ENCODE measurements at places on chromosomes 12 and 14.

DNA sequence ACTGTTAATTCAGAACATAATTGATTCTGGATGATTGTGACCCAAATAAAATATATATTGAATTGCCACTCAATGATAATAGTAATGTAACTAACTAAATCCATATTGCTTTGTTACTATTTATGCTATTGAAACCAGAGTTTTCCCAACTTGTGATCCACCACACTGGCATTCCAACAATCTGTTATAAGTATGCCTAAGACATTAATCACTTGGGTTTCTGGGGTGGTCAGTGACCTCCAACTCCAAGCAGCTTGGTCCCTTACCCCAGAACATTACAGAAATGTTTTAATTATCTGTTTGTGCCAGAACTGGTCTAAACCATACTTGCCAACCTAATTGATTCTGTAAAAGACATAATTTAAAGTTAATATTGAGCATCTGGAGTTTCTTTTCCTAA lies 14.6 kb downstream of the CAPS2 start:
- DNase-seq = no peak

GRCh38 chr14:75042035-75042434 lies 9.2 kb downstream of the MLH3 start:
- no peak for DNase-seq

GRCh38 chr12:108033090-108033489 lies 96.0 kb upstream of the WSCD2 start:
- no peak for DNase-seq

- DNase-seq = peak; percentile 77
These were observed 5.1 kb downstream of the E2F7 start for GRCh38 chr12:77060136-77060882.

DNA sequence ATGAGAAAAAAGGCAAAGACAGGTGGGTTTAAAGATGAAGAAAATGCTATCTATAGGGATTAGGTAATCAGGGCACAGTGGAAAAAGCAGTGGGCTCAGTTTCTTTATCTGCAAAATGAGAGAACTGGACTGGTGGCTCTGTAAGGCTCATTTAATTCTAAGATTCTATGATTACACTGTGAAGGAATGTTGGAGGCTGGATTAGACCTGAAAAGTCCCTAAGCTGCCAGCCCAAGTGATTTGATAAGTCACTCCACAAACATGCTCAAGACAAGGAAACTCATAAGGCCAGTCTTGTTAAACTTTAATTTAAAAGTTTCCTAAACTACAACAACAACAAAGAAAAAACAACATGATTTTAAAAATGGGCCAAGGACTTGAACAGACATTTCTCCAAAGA lies 75.1 kb downstream of the DCAF5 start:
- no peak for DNase-seq

DNA sequence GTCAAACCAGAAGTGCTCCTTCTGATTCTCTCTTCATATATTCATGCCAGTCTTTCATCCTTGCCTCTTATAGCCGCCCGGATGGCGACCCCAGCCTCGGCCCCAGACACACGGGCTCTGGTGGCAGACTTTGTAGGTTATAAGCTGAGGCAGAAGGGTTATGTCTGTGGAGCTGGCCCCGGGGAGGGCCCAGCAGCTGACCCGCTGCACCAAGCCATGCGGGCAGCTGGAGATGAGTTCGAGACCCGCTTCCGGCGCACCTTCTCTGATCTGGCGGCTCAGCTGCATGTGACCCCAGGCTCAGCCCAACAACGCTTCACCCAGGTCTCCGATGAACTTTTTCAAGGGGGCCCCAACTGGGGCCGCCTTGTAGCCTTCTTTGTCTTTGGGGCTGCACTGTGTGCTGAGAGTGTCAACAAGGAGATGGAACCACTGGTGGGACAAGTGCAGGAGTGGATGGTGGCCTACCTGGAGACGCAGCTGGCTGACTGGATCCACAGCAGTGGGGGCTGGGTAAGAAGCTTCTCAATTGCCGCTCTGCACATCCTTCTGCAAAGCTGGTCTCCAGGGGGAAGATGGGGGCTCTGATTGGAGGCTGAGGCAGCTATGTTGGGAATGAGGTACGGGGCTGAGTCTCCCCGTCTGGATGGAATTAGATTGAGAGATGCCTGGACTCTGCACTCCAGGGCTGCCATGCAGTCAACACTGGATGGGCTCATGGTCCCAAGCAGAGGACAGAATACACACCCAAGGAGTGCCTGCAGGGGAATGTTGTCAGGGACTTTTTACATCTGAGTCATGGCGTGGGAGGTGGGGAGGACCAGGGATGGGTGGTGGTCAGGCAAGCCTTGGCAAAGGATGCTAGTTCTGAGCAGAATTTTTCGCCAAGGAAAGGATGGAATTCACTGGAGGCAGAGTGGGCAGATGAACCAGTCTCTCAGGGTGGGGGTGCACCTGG lies 1.3 kb downstream of the BCL2L2 start:
- DNase-seq = no peak

DNA sequence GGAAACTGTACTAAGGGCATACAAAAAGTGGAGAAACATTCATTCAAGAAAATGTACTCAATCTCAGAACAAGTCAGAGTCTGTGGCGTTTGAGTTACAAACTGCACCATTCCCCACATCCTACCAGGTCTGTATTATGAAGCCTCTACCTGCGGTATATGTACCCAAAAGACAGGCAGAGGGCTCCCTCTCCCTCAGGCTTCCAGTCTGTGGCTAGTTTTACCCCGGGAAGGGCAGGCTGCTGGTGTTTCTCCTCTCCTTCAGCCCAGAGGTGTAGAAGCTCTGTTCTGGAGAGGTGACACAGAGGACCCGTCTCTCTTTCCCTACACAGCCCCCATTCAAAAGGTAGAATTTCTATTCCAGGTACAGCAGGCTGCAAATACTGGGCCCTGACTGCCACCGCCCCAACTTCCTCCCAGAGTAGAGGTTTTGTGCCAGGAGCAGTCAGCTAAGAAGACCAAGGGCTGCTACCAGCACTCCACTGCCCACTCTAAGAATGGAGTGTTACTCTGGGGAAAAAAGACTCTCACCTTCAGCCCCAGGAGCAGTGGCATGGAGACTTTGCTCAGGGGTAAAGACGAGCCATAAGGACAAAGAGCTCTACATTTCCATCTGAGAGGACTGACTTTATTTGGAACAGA lies 39.4 kb downstream of the PARP11 start:
- no peak for DNase-seq

DNA sequence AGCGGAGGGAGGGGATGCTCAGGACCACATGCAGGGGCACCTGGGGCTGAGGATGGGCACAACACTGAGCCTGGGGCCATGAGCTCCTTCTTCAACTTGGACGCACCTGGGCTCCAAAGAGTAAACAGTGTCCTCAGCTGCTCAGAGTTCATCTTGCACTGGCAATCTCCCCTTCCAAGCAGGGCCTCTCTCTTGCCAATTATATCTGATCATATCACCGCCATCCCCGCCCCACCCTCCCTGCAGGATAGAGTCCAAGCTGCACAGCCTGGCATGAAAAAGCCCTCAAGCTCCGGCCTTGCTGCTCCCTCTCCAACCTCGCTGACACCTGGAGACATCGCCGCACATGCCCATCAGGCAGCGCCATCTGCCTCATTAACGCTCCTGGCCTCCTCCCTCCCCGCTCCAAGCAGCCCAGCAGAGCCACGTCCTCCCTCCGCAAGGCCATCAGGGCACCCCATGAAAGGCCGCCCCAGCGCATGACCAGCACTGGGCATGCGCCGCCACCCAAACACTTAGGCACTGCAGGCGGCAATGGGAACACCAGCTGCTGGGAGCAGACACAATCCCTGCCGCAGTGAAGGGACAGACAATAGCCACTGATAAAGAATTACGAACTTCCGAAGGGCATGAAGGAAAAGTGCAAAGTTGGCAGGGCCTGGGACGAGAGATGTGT lies 88.8 kb downstream of the CHGA start:
- DNase-seq = no peak

DNA sequence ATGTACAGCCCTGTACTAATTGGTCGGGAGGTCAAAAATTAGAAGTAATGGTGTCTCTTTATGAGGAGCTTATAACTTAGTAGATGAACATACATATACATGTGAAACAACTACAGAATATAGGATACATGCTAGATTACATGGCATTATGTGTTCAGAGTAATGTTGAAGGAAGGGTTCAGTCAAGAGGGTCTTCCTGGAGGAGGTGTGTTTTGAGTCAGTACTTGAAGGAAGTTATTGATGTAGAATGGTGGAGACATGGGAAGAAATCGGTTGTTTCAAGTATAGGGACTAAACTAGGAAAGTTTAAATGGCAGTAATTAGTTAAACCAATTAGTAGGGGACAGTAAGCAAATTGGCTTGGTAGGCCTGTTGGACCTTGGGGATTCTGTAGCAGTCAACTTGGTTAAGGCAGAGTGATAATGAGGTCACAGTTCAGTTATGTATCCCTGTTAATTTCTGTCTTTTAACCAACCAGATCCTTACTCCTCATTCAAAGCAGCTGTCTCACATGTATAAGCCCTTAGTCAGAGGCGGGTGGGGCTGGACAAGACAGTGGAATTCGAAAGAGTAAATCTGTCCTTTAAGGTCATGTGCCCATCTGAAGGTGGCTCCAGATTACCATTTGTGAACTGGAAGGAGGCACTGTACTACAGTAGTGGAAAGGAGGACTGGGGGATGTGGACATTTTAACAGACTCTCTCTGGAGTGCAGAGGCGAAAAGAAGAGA lies 3.5 kb upstream of the ANKRD52 start:
- DNase-seq = no peak

GRCh38 chr12:84632556-84632955 lies 280.0 kb downstream of the SLC6A15 start:
- no peak for DNase-seq

GRCh38 chr12:46483572-46484395 lies 111.2 kb upstream of the SLC38A2 start:
- no peak for DNase-seq
